ENCODE measurements at places on chromosomes 11 and 22. TPM values are rescaled to one million over a fixed set of nuclear protein-coding genes. Genes with fewer than 3 reads are reported as not detected.

DNA sequence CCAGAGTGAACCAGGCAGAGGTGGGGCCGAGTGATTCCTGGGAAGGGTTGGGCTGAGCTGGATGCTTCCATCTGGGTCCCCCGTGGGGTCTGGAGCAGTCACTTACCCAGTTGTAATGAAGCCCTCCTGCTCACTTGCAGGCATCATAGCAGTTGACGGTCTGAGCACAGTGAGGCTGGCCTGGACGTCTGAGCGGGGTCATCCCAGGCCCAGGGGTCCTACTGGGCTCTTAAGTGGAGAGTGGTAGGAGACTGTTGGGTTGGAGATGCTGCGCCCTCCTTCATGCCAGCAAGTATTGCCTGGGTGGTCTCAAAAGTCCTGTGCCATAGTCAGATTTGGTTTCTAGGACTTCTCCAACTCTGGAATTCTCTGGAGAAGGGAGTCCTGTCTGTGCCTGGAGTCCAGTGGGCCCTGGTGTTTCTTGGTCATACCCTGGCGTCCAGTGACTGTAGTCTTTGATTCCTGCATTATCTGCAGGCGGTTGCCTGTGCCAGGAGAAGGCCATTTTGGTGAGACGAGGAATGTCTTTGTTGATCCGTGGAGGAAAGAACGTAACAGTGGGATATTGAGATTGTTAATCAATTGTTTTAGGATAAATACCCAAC, 82.3 kb downstream of the TBC1D22A start:
- no peak for DNase-seq

The CCDC116 gene
- total RNA-seq: 0.35 TPM

DNA sequence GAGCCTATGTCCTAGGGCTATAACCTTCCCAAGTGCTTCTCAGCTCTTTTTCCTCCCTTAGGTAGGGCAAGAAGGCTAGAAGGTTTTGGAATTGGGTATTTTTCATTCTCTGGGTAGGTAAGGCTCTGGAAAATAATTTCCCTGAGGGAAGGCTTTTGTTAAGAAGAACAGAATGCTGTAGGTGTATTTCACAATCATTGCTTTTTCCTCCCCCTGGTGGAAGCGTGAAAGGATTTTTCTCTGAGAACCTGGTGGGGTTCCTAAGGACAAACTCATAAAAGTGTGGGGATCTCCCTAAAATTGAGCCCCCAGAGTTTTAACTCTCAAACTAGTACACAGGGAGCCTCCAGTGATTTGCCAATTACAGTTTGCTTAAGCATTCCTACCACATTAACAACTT, 41.1 kb upstream of the NARS2 start:
- no peak for DNase-seq

DNA sequence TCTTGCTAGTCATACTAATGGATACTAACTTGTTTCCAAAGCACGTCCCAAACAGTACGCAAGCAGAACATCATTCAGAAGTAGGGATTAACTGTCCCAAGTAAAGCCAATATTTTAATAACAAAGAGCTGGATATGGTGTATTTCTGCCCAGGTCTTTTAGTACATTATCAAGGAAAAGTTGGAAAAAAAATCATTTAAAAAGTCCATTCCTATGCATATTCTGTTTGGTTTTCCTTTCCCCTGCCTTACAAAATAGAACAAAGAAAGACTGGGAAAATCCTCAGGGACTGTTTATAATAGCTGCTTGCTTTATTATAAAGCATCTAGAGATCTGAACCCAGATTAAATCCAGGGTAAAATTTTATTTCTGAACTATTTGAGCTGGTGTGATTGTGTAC, 83.9 kb downstream of the UVRAG start:
- no peak for DNase-seq

DNA sequence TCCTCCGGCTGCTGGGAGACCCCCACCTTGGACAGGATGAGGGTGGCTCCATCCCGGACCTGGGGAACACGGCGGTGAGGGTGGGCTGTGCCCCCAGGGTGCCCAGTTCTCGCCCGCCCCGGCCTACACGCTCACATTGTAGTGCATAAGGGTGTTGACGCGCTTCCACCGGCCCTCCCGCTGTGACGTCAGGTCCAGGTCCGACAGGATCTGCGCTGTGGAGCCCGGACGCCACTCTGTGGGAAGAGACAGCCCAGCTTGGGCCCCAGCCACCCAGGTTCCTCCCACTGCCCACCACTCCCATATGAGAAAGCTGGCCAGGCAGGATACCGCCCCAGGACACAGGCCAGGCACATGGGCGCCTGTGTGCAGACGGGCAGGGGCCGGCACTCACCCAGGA, 8.3 kb upstream of the MAPK11 start:
- no peak for DNase-seq

GRCh38 chr22:32682990-32683389, 118.5 kb upstream of the TIMP3 start:
- no peak for DNase-seq

The SLN gene
- total RNA-seq: 2.1 TPM

The FAM181B gene
- 0.05 TPM for total RNA-seq

DNA sequence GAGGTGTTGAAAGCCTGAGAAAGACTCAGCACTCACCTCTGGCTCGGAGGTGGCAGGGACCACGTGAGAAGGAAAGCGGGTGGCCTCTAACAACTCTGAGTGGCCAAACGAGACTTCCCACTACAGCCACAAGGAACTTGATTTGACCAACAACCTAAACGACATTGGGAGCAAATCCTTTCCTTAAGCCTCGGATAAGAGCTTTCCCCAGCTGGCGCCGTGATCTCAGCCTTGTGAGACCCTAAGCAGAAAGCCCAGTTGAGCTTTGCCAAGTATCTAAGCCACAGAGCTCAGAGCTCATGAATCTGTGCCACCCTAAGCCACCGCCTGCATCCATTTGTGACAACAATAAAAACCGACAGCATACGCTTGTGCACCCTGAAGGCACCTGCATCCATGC, 636.0 kb downstream of the TBC1D22A start:
- no peak for DNase-seq

- peak; percentile 97 for DNase-seq
Observed at GRCh38 chr11:35629914-35630313, 11.7 kb downstream of the FJX1 start.

DNA sequence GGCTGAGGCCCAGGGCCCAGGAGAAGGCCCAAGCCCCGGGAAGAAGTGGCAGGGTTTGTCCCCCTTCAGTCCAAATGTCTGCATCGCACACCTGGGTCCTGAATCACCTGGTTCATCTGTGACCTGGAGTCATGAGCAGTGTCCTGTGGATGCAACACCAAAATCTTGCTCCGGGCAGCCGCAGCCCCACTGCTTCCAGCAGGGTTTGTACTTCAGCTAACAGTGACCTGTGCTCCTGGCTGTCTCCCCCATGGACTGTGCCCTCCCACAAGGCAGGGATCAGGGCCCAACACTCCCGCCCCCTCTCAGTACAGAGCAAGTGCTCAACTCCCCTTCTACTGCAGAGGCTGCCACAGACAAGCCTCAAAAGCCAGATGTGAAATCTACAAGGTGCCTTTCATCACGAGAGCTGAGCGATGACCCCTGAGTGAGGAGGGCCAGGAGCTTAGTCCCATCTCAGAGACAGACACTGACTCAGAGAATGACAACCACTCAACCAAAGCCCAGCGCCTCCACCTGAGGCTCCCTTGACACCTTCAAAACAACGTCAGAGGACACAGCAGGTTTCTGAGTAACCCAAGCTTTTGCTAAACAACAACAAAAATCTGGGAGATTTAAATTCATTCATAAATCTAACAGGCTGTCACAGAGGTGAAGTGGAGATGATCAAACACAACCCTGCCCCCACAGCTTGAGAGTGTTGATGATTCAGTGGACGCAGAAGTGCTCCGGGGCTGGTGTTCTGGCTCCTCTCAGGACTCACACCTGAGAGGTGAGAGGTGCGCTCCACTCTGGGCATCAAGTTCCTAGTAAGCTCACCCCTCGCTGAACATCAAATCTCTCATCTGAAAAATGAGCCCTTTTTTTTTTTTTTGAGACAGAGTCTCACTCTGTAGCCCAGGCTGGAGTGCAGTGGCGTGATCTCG, 3.4 kb downstream of the KIAA0930 start:
- DNase-seq: no peak

GRCh38 chr11:32594272-32594671, 10.6 kb downstream of the EIF3M start:
- DNase-seq: no peak

The OR52M1 gene
- total RNA-seq: not detected

The DEFB131B gene
- total RNA-seq: not detected

The PYGM gene
- not detected for total RNA-seq

The OR10D3 gene
- total RNA-seq: not detected

DNA sequence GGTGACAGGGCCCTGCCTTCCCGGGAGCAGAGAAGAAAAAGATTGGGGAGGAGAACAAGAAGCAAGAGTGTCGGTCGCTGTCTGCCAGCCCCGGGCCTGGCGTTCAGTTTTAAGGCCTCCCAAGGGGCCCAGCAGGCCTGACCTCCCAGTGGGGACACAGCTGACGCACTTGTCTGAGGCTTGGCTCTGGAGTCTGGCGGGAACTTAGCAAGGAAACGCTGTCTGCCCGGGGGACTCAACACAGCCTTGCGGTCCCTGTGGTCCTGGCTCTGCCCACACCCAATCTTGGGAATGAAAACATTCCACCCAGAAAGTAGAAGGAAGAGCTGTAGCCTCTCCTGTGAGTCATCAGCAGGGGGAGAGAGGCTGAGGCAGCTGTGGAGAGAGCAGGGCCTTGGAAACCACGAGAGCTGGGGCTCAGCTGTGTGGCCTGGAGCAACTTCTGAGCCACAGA, 54.4 kb downstream of the TRAF6 start:
- no peak for DNase-seq

DNA sequence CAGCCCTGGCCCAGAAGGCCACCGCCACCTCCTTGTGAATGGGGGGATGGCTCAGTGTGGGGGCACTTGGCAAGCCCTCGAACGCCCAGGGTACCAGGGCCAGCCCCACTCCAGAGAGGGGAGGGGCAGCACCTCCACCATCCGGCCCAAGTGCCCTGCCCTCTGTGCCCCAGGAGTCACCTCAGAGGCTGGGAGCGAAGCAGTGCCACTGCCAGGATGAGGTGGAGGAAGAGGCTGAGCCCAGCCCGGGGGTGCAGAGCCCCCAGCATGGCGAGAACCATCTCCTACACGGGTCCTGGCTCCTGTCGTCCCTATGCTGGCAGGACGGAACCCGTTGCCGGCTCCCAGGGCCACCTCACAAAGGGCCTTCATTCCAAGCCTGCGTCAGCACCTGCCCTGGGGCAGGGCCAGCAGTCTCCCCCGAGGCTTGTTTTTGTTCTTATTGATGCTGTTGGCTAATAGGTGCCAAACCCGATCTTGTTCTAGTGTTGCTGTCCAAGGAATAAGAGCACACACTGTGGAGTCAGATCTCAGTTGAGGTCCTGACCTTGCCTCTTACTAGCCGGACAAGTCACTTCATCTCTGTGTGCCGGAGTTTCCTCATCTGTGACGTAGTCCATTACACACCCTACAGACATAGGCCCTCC, at the start of gene FREY1:
Gene FREY1, minus strand, starts transcription at position 307 of the 647 bp plus-strand sequence. Its CDS starts 26 bp downstream, at position 281.
- DNase-seq: no peak

The MYO7A gene
- 0.18 TPM for total RNA-seq

- no peak for DNase-seq
Observed at GRCh38 chr11:126138636-126139035, 72.8 kb downstream of the RPUSD4 start.

- DNase-seq: peak; percentile 42
Observed at GRCh38 chr11:69497221-69497787, 15.8 kb downstream of the LINC01488 start.

DNA sequence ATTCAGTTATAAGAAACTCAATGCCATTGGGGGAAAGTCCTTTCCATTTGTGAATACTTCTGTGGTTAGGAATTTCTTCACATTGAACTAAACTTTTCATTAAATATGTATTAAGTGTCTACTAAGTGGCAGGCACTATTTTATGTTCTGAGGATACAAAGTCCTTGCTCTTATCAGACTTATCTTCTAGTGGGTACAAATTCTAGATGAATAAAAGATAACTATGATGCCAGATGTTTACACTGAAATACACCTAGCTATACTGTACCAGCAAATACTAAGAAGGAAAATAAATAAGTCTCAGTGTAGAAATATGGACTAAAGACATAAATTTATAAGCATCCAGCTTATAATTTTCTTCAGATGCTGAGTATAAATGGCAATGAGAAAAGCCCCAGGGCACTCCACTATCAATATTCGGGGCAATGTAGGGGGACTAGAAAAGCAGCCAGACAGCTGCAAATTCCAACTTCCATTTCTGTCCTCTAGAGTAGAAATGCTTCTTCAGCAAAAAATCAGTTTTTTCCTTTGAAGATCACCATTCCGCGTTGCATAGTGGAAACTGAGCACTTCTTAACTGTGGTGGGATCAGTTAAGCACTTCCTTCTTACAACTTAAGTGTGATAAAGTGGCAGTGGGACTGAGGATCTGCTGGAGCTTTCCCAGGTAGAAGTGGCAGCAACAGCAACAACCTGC, 11.8 kb upstream of the BIRC3 start:
- no peak for DNase-seq

DNA sequence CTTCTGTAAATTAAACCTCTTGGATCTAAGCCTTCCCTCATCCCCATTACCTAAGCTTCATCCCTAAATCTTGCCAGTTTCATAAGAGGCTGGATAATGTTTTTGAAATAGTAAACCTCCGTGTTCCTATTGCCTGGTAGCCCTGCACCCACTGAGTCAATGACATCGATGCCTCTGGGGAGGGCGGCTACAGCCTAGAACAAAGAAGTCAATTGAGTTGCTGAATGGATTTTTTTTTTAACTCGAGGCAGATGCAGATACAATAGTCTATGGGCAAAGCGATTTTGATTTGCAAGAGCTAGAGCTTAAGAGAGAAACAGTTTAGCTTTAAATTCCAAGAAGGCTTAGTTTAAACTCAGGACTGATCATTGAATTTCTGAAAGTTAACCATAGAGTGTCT, 121.3 kb downstream of the NECTIN1 start:
- DNase-seq: no peak

- no peak for DNase-seq
Observed at GRCh38 chr11:92670308-92670890, 299.1 kb upstream of the MTNR1B start.

The CCDC15 gene
- total RNA-seq: 2.5 TPM

DNA sequence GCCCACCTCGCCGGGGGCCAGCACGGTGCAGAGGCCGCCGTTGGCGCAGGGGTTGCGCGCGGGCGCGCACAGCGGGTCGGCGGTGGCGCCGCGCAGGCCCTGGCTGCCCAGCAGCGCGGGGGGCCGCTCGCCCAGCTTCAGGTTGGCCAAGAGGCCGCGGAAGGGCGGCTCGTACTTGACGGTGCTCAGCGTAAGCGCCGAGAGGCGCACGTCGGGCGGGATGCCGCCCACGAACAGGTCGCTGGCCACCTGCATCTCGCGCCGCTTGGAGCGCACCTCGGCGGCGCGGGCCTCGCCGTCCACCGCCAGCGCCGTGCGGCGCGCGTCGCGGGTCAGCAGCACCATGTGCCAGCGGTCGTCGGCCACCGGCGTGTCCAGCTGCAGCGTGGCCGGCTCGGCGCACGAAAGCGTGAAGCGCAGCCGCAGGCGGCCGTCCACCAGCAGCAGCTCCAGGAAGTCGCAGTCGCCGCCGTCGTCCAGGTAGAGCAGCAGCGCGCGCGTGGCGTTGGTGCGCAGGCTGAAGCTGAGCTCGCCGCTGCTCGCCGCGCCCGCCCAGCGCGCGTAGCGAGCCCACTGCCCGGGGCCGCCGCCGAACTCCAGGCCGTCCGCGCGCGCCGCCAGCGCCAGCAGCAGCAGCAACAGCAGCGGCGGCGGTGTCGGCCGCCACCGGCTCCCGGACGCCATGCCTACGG, 9.8 kb downstream of the NRXN2 start:
- no peak for DNase-seq

The TLCD5 gene
- 7.2 TPM for total RNA-seq

Data from glomerular endothelial cell (primary cell).